ENCODE measurements at places on chromosomes 16 and 17. TPM values are rescaled to one million over a fixed set of nuclear protein-coding genes. Genes with fewer than 3 reads are reported as not detected.

CD300LG gene
- not detected for total RNA-seq

UNKL gene
- 14.3 TPM for total RNA-seq

CARD14 gene
- total RNA-seq: not detected

KCNJ18 gene
- total RNA-seq: not detected

DPEP3 gene
- not detected for total RNA-seq
